ENCODE measurements at places on chromosomes 12 and 14. TPM values are rescaled to one million over a fixed set of nuclear protein-coding genes. Genes with fewer than 3 reads are reported as not detected.
A peak's percentile ranks its signal among the peaks of the same experiment; 100 is the strongest.

DNA sequence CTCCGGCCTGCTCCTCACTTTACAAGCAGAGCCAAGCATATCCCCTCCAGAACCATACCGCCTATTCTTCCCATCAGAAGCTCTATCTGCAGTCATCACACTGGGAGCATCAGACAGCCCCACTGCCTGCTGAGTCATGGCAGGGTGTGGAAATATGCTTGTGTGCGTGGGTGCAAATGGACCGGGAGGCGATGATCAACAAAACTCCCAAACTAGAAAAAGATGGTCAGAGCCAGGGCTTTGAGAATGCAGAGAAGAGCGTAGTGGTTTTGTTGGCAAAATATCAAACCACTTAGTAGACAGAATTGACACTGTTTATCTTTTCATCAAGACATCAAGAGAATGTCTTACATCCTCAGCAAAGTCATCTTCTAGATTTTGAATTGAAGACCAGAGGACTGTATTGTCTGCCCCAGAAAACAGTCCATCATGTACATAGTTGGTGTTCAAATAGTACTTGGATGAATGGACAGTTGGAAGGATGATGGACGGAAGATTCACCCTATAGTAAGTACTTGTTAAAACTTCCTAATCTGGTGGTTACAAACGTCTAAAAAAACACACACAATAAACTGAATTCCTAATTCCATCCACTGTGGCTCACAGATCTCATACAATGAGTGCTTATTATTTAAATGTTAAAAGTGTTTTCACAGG, 54.9 kb downstream of the VWF start:
- peak overlapping the region; percentile 83 for H3K27ac ChIP-seq
- H3K27me3 ChIP-seq = peaks cover under 1% of the 10 kb centered on the region
- H3K4me3 ChIP-seq = no peak overlapping the region
- DNase-seq = no peak

The ABHD12B gene
- total RNA-seq = not detected

The NOVA1 gene
- 2.3 TPM for total RNA-seq

DNA sequence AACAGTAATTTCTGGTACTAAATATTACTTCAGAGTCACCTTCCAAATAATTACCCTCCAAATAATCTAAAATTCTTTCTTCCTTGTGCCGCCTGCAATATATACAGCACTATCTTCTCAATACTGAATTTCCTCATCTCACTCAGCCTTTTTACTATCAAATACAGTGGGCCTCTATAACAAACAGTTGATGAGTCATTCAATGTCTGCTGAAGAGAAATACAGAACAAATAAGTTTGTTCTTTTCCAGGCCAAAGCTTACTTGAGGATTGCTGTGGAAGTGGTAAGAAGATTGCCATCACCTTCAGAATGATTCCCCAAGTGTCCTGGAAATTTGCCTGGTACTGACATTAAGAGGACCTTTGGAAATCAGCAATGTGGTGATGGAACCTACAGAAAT, 218.2 kb upstream of the ARHGAP5 start:
- no peaks in the 10 kb centered on the region for H3K36me3 ChIP-seq
- no peak overlapping the region for H3K27ac ChIP-seq
- no peaks in the 10 kb centered on the region for H3K4me1 ChIP-seq
- no peak for DNase-seq
- H3K27me3 ChIP-seq = no peaks in the 10 kb centered on the region

The EIF2S3B gene
- total RNA-seq = 1.3 TPM

DNA sequence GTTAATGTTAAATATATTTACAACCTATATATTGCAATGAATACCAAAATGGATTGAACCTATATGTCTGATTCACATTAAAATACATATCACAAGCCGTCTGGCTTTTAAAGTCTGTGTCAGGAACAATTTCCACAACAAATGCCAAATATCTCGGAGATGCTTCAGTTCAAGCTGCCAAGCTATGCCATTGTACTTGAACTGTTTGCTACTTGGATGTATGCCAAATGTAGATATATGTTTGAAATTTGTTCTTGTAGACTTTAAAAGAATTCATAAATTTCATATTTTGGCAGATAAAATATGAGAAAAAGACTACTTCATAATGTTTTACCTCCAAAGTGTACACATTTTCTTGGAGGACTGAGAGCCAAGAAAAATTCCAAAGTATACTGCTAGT, 37.0 kb downstream of the WASHC3 start:
- no peaks in the 10 kb centered on the region for H3K27me3 ChIP-seq
- H3K4me1 ChIP-seq = no peaks in the 10 kb centered on the region
- H3K27ac ChIP-seq = no peak overlapping the region
- H3K4me3 ChIP-seq = no peak overlapping the region
- H3K36me3 ChIP-seq = peaks cover 80% of the 10 kb centered on the region
- no peak for DNase-seq

DNA sequence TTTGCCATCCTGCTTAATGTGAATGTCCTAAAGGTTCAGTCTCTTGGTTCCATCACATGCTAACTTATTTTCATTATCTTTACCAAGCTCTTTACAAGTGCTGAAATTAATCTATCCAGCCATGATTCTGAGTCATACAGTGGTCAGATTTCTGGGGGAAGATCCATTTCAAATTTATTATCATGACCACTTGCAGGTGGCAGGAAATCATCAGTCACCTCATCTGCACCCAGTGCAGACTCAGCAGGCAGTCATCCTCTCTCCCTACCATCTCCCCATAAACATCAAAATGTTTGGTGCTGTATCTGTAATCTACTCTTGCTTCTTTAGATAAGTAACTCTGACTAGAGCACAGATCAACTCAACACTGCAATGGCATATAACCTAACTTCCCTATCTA, 23.5 kb downstream of the ATG14 start:
- H3K27ac ChIP-seq = no peak overlapping the region
- no peaks in the 10 kb centered on the region for H3K27me3 ChIP-seq
- DNase-seq = no peak
- peaks cover 87% of the 10 kb centered on the region for H3K36me3 ChIP-seq

The IL31 gene
- total RNA-seq = not detected

The WNT5B gene
- 5.2 TPM for total RNA-seq

The GPR68 gene
- 2.6 TPM for total RNA-seq

The FOXA1 gene
- total RNA-seq = not detected

- H3K27me3 ChIP-seq = no peaks in the 10 kb centered on the region
- peaks cover 45% of the 10 kb centered on the region for H3K4me1 ChIP-seq
- peak overlapping the region; percentile 74 for H3K27ac ChIP-seq
- H3K36me3 ChIP-seq = peaks cover 46% of the 10 kb centered on the region
- no peak for DNase-seq
These were observed 1.9 kb upstream of the CLEC2D start for GRCh38 chr12:9667403-9668160.

DNA sequence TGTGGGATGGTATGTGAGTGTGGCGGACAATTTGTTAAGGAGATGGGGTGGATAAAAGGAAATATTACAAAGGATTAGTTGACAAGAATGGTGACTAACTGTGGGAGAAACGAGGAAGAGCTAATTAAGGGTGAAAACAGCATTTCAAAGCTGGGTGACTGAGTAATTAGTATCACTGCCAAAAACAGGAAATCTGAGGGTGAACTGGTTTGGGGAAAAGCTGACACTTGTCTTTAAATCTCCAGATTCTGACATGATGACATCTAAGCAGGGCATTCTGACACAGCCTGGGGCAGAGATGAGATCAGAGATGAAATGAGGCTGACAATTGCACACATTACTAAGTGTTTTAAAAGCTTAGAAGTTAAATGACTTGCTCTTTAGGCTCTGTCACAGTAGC, 42.4 kb upstream of the CCDC175 start:
- H3K27ac ChIP-seq = no peak overlapping the region
- H3K4me1 ChIP-seq = no peaks in the 10 kb centered on the region
- no peaks in the 10 kb centered on the region for H3K36me3 ChIP-seq
- no peak overlapping the region for H3K4me3 ChIP-seq
- no peak for DNase-seq

The ETFBKMT gene
- total RNA-seq = 3.1 TPM

GRCh38 chr14:32478050-32478449, 149.0 kb downstream of the AKAP6 start:
- no peaks in the 10 kb centered on the region for H3K4me1 ChIP-seq
- no peak for DNase-seq
- H3K4me3 ChIP-seq = no peak overlapping the region
- H3K27ac ChIP-seq = no peak overlapping the region

- H3K27ac ChIP-seq = peak overlapping the region; percentile 73
- no peak for DNase-seq
- no peaks in the 10 kb centered on the region for H3K36me3 ChIP-seq
- no peak overlapping the region for H3K4me3 ChIP-seq
- no peaks in the 10 kb centered on the region for H3K27me3 ChIP-seq
These were observed 69.7 kb downstream of the ARF6 start for GRCh38 chr14:49962621-49963020.

GRCh38 chr14:21098076-21098891, at the start of gene ZNF219:
ZNF219 (minus strand) TSS chr14:21098655; CDS start chr14:21093591, 5,064 bp downstream.
- H3K4me3 ChIP-seq = peak within 1 kb of the TSS; percentile 49
- DNase-seq = peak; percentile 86
- H3K27me3 ChIP-seq = no peaks in the 10 kb centered on the region
- H3K4me1 ChIP-seq = peaks cover 55% of the 10 kb centered on the region

The TPPP2 gene
- total RNA-seq = not detected

DNA sequence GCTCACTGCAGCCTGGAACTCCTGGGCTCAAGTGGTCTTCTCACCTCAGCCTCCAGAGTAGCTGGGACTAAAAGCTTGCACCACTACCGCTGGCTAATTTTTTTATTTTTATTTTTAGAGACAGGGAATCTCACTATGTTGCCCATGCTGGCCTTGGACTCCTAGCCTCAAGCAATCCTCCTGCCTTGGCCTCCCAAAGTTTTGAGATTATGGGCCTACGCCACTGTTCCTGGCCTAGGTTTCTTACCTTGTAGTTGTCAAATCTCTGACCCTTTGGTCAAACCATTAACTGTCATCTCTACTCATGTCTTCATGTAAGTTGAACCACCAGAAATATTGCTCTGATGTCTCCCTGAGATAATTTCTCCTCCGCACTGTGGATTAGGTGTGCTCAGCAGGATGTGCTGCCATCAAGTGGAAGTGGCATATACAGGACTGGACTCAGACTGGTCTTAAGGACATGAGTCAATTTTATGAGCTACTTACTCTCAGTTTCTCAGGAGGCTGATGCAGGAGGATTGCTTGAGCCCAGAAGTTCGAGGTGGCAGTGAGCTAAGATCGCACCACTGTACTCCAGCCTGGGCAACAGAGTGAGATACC, 28.5 kb downstream of the ACTR6 start:
- H3K27me3 ChIP-seq = no peaks in the 10 kb centered on the region
- H3K4me3 ChIP-seq = no peak overlapping the region
- no peak for DNase-seq
- H3K36me3 ChIP-seq = peaks cover 23% of the 10 kb centered on the region
- H3K4me1 ChIP-seq = no peaks in the 10 kb centered on the region

- H3K4me1 ChIP-seq = no peaks in the 10 kb centered on the region
- H3K27me3 ChIP-seq = no peaks in the 10 kb centered on the region
- no peak overlapping the region for H3K27ac ChIP-seq
- no peak for DNase-seq
These were observed 14.5 kb upstream of the TESPA1 start for GRCh38 chr12:54998958-54999510.

DNA sequence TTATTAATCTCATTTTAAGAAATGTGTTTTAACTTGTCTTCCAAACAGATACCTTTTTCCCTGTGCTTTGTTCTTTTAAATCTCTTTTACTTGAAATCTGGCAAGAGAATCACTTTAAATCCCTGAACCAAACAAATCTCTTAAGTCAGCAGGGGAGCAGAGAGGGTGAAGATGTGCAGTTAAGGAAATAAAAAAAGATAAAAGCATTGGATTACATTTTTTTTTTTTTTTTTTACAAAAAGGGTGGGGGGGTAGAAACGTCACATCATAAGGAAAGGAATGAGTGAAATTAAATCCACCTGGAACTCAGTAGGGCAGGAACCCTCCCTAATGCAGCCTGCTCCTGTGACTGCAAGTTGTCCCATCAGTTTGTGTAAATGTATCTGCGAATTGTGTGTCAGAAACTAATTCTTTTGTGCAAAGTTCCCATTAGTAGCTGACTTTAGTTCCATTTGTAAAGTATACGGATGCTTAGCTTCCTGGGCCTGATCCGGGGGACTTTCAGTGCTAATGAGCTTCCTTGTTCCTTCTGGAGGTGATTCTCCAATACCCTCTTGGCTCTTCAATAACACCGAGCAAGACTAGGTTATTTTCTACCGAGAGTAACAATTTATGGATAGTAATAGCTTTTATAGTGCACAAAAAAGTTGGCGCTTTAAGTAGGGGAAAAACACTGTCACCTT, 1.5 kb downstream of the TTC6 start:
- DNase-seq = no peak
- no peak overlapping the region for H3K27ac ChIP-seq
- H3K36me3 ChIP-seq = no peaks in the 10 kb centered on the region
- H3K27me3 ChIP-seq = peaks cover 99% of the 10 kb centered on the region

GRCh38 chr14:59341858-59342477, 123.2 kb downstream of the GPR135 start:
- no peak overlapping the region for H3K27ac ChIP-seq
- H3K27me3 ChIP-seq = no peaks in the 10 kb centered on the region
- H3K36me3 ChIP-seq = peaks cover 7% of the 10 kb centered on the region

The IL23A gene
- total RNA-seq = 4.5 TPM

GRCh38 chr14:84409435-84409834, 1120.5 kb upstream of the FLRT2 start:
- no peaks in the 10 kb centered on the region for H3K4me1 ChIP-seq
- H3K36me3 ChIP-seq = no peaks in the 10 kb centered on the region
- no peak overlapping the region for H3K27ac ChIP-seq
- DNase-seq = no peak
